Caco-2 (cell line): ENCODE measurements at places on chromosomes 2 and 18.

GRCh38 chr2:75465317-75465984 lies 95.3 kb downstream of the EVA1A start:
- DNase-seq, result no peak

GRCh38 chr2:188889187-188889586 lies 85.0 kb upstream of the COL3A1 start:
- no peak for DNase-seq

DNA sequence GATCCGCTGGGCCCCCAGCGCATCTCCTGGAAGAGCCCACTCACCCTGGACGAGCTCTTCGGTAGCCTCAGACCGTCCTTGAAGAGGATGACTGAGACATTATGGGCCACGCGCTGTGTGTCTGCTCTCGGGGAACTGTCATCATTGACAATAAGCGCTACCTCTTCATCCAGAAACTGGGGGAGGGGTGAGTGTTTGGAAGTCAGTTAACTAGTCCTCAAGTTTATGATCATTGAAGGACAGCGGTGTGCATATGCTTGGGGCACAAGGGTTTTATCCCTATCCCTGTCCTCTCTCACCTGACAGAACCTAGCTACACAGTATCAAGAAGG lies 586 bp downstream of the STK16 start:
- no peak for DNase-seq

GRCh38 chr2:108574332-108574731 lies 40.1 kb downstream of the LIMS1 start:
- DNase-seq, result no peak

DNA sequence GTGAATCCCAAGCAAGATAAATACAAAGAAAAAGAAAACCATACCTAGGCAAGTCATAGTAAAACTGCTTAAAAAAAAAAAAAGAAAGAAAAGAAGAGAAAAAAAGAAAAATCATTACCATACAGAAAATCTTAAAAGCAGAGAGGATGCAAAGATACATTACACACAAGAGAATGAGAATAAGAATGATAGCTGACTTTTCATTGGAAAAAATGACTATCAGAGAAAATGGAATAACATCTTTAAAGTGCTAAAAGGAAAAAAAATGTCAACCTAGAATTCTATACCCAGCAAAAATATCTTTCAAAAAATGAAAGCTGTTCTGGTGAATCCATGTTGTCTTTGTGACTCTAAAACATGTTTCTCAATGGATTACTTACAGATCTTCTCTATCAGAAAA lies 66.2 kb downstream of the REEP1 start:
- no peak for DNase-seq
